ENCODE measurements at places on chromosomes 16 and 17. TPM values are rescaled to one million over a fixed set of nuclear protein-coding genes. Genes with fewer than 3 reads are reported as not detected.

The RUNDC3A gene
- polyA plus RNA-seq = 2.0 TPM

The HCRT gene
- polyA plus RNA-seq = not detected

The PGP gene
- 9.7 TPM for polyA plus RNA-seq

DNA sequence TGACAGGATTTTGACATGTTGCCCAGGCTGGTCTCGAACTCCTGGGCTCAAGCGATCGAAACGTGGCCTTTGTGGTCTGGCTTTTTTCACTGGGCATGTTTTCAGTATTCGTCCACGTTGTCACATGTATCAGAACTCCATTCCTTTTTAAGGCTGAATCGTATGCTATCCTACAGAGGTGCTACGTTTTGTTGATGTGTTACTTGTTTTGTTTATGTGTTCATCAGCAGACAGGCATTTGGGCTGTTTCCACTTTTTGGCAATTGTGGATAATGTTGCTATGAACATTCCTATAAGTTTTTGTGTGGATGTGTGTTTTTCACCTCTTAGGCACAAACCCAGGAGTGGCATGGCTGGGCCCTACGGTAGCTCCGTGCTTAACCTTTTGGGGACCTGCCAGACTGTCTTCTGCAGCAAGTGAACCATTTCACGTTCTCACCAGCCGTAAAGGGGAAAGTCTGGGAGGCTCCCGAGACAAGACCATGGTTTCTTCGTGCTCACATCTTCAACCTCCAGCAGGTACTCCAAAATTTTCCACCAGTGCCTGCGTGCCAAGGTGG, 26.9 kb downstream of the ADCY9 start:
- no peak for DNase-seq

DNA sequence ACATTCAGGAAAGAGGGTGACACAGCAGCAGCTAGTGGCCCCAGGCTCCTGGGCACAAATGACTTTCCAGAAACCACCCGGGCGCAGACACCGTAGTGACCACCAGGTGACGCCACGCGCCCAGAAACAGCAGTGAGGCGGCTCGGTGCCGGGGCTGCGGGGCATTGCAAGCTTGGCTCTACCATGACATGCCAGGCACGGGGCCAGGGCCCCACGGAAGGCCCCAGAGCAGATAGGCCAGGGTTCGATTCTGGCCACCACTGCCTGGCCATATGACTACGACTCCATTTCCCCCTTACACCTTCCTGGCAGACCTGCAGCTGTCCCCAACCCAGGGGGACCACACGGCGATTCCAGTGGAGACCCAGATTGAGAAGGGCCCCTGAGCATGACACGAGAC, 6.7 kb downstream of the RHBDF1 start:
- peak; percentile 53 for DNase-seq

DNA sequence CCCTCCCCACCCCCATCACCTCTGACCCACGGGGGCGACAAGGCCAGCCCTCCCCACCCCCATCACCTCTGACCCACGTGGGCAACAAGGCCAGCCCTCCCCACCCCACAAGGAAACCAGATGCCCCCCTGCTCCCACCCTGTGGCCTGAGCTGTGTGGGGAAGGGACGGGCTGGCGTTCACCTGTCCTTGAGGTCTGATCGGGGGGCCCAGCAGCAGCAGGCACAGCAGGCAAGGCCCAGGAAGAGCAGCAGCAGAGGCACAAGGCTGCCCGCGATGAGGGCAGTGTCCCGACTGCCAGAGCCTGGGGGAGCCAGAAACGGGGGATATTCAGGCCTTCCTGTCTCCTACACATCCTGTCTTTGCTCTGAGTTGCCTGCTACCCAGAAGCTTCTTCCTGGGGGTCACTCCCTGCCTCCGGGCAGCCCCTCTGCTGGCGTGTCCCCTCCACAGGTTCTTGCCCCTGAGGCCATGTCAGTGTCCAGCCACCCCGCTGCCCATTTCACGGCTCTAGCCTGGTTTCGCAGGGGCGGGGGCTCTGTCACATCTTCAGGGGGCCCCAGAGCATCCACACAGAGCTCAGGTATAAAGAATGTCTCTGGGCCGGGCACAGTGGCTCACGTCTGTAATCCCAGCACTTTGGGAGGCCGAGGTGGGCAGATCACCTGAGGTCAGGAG, 6.8 kb downstream of the SCARF1 start:
- no peak for DNase-seq

GRCh38 chr17:20159406-20160069, 150.4 kb downstream of the SPECC1 start:
- no peak for DNase-seq

GRCh38 chr17:1612400-1612799, 16.2 kb downstream of the SLC43A2 start:
- no peak for DNase-seq

DNA sequence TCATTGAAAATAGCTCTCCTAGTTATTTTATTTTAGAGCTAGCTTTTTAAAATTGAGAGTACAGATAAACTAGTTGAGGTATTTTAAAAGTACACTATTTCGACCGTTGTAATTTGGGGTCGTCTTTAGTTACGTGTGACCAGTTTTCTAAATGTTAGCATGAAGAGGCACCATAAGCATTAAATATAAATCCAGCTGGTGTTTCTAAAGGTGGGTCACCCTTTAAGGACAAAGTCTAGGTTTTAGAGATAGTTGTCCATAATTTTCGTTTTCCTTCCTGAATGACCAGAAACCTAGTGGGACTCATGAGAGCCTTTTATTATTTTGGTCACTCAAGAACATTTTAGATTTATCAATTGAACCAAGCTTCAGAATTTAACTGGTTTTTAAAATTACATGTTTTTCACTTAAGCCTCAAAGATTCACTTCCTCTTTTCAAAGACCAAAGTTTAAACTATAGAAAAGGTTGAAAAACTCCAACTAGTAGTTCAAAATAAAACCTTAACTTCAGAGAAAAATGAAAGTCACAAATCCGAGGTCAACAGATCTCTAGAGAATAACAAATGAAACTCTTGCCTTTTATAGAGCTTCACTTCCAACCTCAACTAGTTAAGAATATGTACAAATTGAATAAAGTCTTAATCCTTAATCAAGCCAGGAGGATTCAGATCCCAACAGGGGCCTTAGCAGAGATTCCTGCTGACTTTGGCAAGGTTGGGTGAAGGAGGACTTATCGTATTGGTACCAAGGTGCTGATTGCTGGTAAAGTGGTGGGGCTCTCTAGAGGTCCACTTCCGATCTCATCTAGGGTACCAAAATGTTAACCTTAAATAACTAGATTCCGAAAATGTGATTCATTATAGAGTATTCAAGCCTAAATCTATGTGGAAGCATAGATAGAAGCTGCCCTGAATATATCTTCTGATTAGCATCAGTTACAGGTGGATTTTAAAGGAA, 32.5 kb downstream of the PHKB start:
- no peak for DNase-seq

- DNase-seq = no peak
Observed at GRCh38 chr16:19698480-19699465, 19.3 kb downstream of the KNOP1 start.

- DNase-seq = no peak
Observed at GRCh38 chr16:49181791-49182518, 99.7 kb downstream of the CBLN1 start.
